ENCODE measurements at places on chromosomes 12 and 14.

DNA sequence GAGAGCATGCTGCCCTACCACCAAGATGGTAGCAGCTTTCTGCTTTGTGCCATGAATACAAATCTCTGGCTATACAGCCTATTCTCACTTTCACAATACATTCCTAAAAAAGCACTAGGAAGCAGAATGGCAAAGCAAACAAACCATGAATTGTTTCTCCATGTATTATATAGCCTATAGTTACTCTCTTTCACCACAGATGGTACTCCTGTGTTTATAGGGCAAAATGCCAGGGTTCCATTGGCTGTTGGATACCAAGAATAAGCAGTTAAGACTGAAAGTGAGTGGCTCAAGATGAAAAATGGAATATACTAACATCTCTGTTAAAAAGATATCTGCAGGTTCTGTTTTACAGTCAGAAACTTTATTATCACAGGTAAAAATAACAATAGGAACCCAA, 11.1 kb downstream of the ARF3 start:
- no peak for DNase-seq

DNA sequence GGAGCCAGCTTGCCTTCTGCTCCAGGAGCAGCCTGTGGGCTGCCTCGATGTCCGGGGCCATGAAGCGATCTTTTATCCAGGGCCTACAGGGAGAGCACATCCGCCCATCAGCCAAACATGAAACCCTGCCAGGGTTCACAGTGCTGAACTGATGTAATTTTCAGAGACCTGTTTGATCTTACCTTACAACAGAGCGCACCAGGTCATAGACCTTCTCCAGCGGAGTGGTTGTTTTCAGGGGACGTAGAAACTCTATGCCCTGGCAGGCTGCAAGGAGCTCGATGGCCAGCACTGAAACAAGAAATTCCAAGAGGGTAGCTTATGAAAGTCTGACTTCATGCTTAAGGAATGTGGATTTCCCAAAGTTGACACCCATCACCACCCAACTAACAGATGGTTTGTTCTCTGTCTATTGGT, 19.7 kb downstream of the HAL start:
- DNase-seq: no peak

- no peak for DNase-seq
Observed at GRCh38 chr12:93571925-93572711, at the start of gene SOCS2. TSS of gene SOCS2 (plus strand) at chr12:93572675. CDS start at chr12:93572898, 223 bp downstream.

- DNase-seq: no peak
Observed at GRCh38 chr14:61119006-61119405, 138.0 kb downstream of the SLC38A6 start.

DNA sequence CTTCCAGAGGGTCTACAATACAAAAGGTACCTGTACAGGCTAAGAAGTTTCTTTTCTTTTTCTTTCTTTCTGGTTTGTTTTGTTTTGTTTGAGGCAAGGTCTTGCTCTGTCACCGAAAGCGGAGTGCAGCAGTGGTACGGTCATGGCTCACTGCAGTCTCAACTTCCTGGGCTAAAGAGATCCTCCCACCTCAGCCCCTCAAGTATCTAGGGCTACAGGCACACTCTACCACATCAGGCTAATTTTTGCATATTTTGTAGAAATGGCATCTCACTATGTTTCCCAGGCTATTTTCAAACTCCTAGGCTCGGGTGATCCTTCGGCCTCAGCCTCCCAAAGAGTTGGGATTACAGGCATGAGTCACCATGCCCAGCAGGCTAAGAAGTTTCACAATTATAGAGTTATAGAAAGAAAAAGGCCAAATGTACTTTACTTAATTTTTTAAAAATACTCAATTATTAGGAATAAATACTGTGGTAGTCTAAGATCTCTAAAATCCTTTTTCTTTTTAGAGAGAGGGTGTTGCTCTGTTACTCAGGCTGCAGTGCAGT, 3.0 kb upstream of the PIGH start:
- DNase-seq: no peak

GRCh38 chr12:54562750-54563356, 13.5 kb downstream of the PDE1B start:
- DNase-seq: no peak

DNA sequence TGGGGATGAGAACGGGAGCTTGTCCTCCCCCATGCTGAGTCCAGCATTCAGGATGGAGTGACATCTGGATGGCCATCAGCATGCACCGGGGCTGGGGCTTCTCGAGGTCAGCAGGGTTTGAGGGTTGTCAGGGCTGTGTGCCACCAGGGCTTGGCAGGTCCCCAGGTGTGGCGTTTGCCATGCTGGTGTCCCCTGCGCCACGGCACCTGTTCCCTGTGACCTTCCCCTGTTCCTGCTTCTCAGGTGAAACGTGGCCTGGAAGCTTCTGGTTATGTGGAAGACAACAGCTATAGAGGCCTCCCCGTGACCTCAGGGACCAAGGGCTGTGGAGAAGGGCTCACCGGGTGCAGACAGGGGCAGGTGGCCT, 152.4 kb downstream of the KIF26A start:
- DNase-seq: no peak

DNA sequence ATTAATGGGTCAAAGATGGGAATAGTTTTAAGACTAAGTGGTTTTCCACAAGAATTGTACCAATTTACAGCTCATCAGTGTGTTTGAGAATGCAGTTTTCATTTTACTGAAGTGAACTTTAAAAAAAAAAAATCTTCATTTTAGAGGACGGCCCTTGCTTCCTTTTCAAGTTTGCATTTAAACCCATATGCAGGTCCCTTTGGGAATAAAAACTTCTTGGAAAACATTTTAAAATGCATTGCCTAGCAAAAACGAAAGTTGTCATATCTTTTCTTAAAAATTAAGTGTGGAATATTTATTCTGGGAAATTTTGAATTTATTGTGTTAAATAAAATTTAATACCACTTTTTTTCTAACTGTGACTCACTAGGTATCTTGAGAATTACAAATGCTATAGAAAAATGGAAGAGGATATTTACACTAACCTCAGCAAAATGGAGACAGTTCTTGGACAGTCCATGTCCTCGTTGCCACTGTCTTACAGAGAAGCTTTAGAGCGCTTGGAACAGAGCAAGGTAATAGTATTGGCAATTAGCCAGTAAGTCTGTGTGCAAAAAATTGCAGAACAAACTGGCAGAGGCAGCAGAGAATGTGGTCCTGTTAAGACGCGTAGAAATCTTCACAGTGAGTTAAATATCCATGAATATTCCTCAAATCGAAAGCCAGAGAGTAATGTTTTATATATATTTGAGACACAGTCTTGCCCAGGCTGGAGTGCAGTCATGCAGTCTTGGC, 209.7 kb downstream of the SYNE2 start:
- no peak for DNase-seq

- no peak for DNase-seq
Observed at GRCh38 chr12:76871742-76872141, 7.1 kb downstream of the CSRP2 start.

GRCh38 chr12:56834886-56835285, 71.8 kb downstream of the HSD17B6 start:
- DNase-seq: no peak

GRCh38 chr12:63668028-63668799, at the start of gene DPY19L2:
TSS of gene DPY19L2 (minus strand) at chr12:63668493. CDS start at chr12:63668393, 100 bp downstream.
- DNase-seq: peak; percentile 6

DNA sequence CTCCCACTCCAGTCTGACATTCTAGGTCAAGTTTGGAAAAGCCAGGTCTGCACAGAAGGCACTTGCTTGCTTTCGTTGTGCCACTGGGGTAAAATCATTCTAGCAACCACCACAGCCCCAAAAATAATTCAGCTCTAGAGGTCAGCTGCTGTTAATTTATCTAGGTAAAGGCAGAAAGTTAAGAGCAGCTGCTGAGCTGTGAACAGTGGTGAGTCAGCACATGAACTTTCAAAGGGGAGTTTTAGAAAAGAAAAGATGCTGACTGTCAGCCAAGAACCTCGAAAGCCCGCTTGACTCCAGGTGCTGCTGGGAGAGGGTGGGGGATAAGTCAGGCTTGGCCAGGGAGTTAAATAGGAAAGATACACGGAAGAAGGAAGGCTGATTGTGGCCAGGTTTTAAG, 12.7 kb downstream of the CCDC197 start:
- no peak for DNase-seq

DNA sequence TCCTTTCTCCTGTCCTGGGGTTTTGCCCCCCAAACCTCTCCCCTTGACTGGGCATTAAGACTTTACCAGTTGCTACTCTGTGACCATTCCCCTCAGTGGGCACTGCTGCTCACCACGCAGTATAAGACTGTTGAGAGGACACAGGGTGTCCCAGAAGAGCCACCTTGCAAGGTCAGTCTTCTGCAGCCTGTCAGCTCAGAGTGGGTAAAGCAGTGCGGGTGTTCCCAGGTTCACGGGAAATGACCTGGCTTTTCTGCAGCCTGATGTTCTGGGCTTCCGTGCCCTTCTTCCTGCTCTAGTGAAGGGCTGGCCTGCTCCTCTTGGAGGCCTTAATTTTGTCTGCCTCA, 34.2 kb downstream of the KCNA1 start:
- DNase-seq: no peak

- DNase-seq: no peak
Observed at GRCh38 chr14:95432144-95433093, 84.0 kb downstream of the SYNE3 start.

- no peak for DNase-seq
Observed at GRCh38 chr12:56989861-56990610, 16.3 kb downstream of the ZBTB39 start.

DNA sequence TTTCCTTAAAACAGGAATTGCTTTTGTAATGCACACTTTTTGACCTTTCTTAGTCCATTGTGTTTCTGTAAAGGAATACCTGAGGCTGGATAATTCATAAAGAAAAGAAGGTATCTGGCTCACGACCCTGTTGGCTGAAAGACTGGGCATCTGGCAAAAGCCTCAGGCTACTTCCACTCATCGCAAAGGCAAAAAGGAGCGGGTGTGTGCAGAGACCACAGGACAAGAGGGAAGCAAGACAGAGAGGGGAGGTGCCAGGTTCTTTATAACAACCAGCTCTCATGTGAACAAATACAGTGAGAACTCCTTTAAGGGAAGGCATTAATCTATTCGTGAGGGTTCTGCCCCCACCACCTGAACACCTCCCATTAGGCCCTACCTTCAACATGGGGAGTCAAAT, 182.1 kb downstream of the C12orf50 start:
- DNase-seq: no peak

- peak; percentile 48 for DNase-seq
Observed at GRCh38 chr12:50626026-50626425, 121.2 kb downstream of the DIP2B start.

GRCh38 chr14:95320078-95320895, 579 bp upstream of the CLMN start:
- no peak for DNase-seq

DNA sequence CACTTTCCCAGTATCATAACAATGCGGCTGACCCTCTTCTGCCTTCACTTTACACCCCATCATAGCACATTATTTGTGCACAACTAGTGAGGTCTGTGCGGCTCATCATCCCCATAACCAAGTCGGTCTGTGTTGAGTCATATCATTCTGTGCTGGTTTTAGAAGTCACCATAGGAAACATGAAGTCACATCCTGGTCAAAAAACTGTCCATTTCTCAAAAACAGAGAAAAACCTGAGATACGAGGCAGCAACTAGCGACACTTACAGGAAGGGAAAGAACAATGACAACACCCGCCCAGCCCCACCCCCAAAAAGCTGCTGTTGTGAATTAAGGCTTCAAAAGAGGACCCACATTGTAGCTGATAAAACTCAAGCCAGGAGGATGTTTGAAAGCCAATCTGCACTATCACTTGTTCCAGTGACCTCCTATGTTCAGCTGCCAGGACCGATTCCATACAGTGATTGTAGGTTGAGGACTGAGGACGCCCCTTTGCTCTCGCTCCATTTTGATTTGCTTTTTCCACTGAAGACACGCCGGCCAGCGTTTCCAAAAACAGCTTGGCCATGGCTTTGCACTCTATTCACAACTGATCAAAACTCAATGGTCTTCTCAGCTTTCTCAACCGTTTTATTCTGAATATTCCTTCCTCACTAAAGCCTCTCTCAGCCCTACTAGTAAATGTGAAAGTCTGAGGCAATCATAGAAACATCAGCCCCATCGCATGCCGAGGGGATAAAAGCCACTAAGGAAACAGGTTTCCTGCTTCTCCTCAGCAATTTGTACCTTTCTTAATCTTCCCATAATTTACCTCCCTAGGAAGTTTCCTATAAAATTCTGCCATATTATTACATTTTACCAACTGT, 87.5 kb downstream of the DUSP16 start:
- DNase-seq: no peak

DNA sequence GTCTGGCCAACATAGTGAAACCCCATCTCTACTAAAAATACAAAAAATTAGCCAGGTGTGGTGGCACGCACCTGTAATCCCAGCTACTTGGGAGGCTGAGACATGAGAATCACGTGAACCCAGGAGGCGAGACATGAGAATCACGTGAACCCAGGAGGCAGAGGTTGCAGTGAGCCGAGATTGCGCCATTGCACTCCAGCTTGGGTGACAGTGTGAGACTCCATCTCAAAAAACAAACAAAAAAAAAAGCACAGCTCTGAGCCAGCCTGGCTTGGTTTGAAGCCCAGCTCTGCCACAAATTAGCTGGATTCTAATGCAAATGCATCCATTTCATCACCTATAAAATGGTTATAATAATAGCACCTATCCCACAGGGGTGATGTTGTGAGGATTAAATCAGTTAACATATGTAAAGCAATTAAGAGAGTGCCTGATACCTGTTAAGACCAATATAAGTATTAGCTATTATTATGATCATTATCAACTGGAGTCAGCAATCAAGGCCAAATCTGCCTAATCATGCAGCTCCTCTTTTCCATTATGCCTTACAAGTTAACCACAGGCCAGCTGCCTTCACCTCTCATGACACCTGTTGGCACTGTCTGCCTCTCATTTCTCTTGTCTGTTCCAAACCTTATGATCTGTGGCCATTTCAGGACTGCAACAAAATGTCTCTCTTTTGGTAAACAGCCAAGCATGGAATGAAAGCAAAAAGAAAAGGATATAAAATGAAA, 2.1 kb downstream of the GNPTAB start:
- DNase-seq: no peak

DNA sequence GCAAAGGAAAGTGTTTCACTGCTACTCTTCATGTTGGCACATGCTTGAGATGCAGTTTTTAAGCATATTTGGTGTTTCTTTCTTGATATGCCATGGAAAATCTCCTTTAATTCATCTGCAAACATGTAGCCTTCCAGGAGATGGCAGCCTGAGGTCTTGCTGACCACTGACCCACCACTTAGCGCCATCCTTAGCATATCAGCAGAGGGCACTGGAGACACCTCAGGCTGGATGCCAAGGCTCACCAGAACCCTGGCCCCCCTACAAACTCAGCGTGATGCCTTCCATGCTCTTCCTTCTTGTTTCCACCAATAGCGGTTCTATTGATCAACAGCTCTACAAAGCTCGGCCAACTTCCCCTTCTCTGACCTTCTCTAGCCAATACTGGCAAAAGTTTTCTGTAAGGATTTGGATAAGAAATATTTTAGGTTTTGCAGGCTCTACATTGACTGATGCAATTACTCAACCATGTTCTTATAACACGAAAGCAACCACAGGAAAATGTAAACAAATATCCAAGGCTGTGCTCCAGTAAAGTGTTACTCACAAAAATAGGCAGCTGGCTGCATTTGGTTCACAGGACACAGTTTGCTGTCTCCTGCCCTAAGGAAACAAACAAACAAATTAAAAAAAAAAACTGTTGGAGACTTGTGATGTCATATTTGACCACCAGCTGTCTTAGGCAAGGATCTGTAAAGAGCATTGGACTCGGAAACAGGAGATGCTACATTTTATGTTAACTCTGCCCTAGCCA, 209.7 kb downstream of the SLC15A4 start:
- no peak for DNase-seq

Data from HL-60 (cell line).